Activated naive CD8-positive, alpha-beta T cell treated with anti-CD3 and anti-CD28 coated beads, Interleukin-2, amount 10 ng/mL, durations not matched to agents 7 days and 5 days (primary cell): ENCODE measurements at places on chromosomes 1 and 21. TPM values are rescaled to one million over a fixed set of nuclear protein-coding genes. Genes with fewer than 3 reads are reported as not detected.
A peak's percentile ranks its signal among the peaks of the same experiment; 100 is the strongest.

The DPYD gene
- 42.0 TPM for total RNA-seq

The FALEC gene
- total RNA-seq, result 0.60 TPM

The TTC22 gene
- 10.1 TPM for total RNA-seq

The ST6GALNAC5 gene
- total RNA-seq, result not detected

The TMEM269 gene
- 0.22 TPM for total RNA-seq

- no peak for DNase-seq
These were observed 39.4 kb downstream of the STXBP3 start for GRCh38 chr1:108785880-108786279.

GRCh38 chr1:3864884-3865283 lies 7.6 kb downstream of the DFFB start:
- no peak for DNase-seq

DNA sequence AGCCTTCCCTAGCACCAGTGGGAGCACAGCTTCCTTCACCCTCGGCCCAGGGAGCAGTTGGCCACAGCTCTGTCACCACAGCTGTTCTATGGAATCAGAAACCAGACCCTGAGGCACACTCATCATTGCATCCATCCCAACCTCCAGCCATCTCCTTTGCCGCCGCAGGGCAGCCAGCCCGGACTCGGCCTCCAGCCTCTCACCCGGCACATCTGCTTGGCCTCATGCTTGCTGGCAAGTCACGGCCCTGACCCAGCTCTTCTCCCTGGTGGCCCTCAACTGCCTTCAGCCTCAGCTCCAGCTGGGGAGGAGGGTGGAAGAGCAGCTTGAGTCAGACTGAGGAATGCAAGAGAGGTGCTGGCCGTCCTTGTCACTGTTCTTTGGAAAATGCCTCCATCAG lies 59.8 kb downstream of the TOR1AIP2 start:
- no peak for DNase-seq

DNA sequence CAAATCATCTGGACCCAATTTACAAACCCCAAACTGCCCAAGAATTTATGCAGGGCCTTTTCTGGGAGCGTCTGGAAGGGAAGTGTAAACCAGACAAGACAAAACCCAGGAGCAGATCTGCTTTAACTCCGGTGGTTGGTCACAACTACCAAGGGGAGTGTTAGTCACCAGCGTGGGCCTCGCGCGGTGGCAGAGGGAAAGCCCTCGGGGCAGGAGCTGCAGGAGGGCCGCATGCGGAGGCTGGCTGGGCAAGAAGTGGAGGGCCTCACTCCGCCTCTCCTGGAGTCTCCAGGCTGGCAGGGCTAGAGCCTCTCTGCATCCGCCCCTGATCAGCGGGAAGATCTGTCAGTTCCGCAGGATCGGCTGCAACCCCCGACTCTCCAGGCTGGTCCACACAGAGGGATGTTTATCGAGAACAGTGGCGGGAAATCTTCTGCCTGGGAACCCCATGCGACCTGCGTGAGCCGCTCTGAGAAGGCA lies 2.0 kb downstream of the COL24A1 start:
- DNase-seq, result no peak

DNA sequence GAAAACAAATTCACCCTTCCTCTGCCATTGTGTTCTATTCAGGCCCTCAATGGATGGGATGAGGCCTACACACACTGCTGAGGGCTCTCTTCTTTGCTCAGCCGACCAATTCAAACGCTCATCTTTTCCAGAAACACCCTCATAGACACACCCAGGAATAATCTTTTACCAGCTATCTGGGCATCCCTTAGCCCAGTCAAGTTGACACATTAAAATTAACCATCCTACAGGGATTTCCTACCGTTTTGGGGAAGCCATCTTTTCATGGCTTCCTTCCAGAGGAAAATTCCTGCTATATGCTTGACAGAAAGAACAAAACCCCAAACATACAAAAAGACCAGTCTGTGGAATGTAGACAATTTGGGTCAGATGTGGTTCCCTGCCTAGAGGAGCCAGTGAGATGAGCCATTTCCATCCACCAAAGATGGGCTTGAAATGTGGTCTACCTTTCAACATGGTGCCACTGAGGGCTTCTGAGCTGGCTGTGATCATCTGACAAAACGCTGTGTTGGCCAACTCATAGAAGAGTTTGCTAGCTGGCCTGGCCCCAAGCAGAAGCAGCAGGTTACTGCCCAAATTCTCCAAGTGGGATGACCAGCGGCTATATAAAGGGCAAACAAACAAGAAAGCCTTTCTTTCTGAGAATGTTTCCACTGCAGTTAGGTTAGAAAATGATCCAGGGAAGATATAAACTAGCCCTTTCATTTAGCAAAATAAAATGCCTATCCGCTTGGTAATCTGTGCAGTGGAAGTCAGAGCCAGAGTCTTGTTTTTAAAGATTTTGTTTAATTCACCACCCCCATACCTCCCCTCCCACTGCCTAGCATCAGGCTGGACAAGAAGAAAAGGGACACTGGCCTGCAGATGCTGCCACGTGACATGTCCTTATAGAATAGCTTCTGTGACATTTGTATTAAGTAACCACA lies 69.1 kb upstream of the MRPS6 start:
- DNase-seq, result no peak

GRCh38 chr1:173117761-173118160 lies 67.0 kb upstream of the TNFSF18 start:
- no peak for DNase-seq

- no peak for DNase-seq
These were observed 441.6 kb downstream of the OMA1 start for GRCh38 chr1:58104960-58105359.

- no peak for DNase-seq
These were observed 691.2 kb downstream of the USP25 start for GRCh38 chr21:16421007-16421406.

DNA sequence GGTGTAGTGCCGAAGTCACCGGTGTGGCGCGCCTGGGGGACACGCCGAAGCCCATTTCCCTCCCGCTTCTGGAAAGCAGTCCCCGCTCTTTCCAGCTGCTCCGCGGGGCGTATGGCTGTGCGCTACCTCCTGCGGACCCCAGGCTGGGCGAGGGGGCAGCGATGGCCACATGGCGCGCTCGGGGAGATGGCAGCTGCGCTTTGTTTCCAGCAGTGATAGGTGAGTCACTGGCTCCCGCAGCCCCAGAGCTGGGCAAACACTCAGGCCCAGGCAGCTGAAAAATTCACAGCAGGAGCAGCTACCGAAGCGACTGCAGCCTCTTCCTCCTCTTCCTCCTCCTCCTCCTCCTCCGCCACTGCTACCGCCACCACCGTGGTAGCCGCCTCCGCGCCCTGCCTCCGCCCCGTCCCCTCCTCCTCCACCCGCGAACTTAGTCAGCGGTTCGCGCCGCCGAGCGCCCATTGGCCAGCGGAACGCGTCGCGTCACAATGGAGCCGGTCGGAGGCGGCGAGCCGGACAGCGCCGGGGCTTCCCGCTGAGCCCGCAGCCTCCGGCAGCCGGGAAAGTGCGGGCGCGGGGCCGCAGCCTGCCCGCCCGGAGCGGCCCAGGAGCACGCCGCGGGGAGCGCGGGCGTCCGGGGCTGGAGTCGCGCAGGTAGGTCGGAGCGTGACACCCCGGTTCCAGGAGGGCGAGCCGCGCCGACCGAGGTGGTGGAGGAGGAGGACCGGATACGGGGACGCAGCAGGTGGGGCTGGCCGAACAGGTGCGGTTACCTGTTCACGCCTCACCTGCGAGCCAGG lies at the start of gene LRRC8B:
LRRC8B (plus strand) TSS at position 461 of the 800 bp plus-strand sequence. CDS start 57,822 bp downstream, outside the sequence.
- peak; percentile 91 for DNase-seq

DNA sequence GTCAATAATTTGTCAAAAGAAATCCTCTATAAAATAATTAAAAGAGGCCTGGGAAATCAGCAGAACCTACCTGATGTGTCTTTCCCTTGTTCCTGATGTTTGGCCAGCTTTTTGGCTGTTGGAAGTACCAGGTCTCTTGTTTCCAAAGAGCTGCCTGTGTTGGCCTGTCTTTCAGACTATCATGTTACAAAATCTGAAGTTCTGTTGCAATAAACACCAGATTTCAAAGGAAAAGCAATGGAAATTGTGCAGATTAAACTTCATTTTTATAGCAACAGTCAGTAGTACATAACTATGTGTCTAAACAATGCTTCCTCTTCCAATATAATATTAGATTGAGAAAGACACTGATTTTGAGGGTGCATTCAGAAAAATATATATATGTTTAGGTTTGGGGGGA lies 647.2 kb upstream of the CXADR start:
- no peak for DNase-seq

DNA sequence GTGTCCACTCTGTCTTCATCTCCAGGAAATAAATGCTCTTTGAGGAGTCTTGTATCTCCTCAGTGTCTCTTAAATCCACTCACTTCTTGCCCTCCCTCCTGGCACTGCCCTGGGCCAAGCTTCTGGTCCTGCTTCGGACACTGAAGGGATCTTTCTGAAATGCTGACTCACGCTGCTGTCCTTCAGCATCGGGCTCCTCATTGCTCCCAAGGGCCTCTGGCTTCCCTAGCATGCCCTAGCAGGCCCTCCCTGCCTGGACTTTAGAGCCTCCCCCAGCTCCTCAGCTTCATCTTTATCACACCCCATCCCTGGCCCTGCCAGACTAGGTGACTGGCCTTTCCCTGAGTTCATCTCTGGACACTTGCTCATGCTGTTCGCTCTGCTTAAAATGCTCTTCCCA lies 96.6 kb downstream of the FOXD2 start:
- DNase-seq, result no peak

- DNase-seq, result no peak
These were observed 92.9 kb downstream of the RHOU start for GRCh38 chr1:228828151-228828550.

DNA sequence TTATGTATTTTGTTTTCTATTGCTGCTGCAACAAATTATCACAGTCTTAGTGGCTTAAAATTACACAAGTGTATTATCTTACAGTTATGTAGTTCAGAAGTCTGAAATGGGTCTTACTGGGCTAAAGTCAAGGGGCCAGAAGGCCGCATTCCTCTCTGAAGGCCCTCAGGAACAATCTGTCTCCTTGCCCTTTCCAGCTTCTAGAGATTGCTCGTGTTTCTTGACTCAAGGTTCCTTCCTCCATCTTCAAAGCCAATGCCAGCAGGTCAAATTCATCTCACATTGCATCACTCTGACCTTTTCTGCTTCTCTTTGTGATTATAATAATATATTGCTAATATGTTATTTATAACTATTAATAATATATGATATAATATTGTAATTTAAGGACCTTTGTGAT lies 97.1 kb downstream of the DIRAS3 start:
- no peak for DNase-seq
